ENCODE measurements at places on chromosomes 3 and 15.
A peak's percentile ranks its signal among the peaks of the same experiment; 100 is the strongest.

GRCh38 chr15:31128919-31129768, 27.6 kb upstream of the TRPM1 start:
- DNase-seq: peak; percentile 74

- no peak for DNase-seq
Observed at GRCh38 chr15:31223478-31224350, 102.9 kb upstream of the KLF13 start.

DNA sequence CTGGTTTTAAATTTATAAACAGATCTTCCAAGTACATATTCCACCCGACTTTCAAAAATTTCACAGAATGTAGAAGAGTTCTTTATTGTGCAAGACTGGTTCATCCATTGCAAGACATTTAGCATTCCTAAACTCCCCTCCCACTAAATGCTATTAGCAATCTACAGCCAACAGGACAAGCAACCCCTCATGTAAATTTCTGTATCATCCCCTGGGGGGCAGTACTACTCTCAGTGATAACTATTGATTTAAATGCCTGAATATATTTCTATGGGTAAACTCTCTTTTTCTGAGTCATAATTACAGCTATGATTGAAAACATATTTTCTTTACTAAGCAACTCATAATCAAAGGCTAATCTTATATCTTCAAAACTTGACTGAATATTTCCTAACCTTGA, 10.7 kb upstream of the SLC15A2 start:
- DNase-seq: no peak

GRCh38 chr3:48112813-48113212, 75.4 kb downstream of the CDC25A start:
- DNase-seq: no peak

- no peak for DNase-seq
Observed at GRCh38 chr3:113218681-113219045, 7.3 kb downstream of the BOC start.

- no peak for DNase-seq
Observed at GRCh38 chr15:70791259-70791658, 27.9 kb upstream of the UACA start.

GRCh38 chr3:170024581-170024980, 13.2 kb upstream of the GPR160 start:
- no peak for DNase-seq

DNA sequence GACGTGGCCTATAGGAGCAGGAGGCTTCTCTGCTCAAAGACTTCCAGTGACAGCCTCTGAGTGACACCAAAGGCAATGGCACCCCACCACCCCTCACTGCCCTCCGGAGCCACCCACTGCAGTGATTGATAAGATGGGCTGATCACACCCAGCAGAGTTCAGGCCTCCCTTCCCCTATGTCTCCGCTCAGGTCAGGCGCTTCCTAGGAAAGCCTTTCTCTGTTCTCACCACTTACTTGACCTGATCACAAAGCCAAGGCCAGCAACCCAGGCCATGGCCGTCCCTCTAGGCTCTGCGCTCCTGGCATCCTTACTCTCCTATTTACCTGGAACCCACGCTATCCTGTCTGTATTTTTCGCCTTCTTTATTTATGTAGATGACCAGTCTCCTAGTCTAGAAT, 282.3 kb downstream of the OCA2 start:
- DNase-seq: no peak

GRCh38 chr3:14000556-14000955, 120.7 kb upstream of the WNT7A start:
- no peak for DNase-seq

- DNase-seq: no peak
Observed at GRCh38 chr3:175398676-175399075, 539.5 kb downstream of the NAALADL2 start.

DNA sequence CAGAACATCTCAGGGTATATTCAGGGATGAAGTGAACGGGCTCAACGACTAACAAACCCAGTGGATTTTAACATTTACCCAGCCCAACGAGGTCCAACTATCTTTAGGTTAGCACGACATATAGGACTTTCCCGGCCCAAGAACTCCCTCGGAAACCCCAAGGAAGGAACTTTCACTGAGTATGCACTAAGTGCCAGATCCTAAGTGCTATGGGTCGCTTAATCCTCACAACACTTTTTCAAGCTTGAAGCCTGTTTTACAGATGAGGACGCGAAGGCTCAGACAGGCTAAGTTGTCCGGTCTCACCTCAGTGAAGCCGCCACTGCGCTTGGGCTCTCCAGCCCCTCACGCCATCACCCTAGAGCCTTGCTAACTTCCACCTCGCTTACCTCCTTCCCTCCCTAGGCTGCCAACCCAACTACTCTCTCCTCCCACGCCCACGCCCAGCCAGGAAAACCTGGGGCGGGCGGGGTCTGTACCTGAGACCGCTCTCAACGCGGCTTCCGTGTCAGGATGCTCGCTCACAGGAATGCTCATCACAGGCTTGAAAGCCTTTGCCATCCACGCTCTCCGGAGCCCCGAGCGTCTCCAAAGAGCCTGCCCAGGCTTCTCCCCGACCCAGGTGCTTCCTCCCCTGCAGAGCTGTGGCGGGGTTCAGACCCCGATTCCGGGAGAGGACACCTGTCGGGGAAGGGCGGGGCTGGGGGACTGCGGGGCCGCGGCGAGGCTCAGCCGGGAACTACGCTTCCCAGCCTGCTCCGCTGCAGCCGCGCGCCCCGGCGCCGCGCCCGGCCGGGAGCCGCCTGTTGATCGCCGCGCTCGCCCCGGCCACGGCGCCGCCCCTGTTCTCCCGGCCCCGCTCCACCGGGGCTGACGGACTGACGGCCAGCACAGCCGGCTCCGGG, at the start of gene TMOD2:
Gene TMOD2 (plus strand): TSS at position 806 of the 905 bp plus-strand sequence. CDS start 14,845 bp downstream, outside the sequence.
- DNase-seq: no peak

DNA sequence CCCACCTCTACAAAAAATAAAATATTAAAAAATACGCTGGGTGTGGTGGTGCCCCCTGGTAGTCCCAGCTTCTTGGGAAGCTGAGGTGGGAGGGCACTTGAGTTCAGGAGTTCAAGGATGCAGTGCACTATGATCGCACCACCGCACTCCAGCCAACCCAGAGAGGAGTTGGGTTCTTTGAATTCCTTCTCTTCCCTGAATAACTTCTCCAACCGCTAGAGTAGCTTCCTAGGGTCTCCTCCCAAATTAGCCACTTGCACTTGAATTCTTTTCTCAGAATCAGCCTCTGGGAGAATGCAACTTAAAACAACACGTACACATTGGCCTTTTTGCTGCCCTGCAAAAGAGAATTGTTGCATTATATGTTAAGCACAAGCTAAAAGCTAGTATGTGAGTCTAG, 272.5 kb downstream of the ABHD5 start:
- no peak for DNase-seq

GRCh38 chr3:38582316-38582715, 67.2 kb downstream of the SCN5A start:
- no peak for DNase-seq

- DNase-seq: no peak
Observed at GRCh38 chr15:30923429-30923828, 19.7 kb downstream of the FAN1 start.

DNA sequence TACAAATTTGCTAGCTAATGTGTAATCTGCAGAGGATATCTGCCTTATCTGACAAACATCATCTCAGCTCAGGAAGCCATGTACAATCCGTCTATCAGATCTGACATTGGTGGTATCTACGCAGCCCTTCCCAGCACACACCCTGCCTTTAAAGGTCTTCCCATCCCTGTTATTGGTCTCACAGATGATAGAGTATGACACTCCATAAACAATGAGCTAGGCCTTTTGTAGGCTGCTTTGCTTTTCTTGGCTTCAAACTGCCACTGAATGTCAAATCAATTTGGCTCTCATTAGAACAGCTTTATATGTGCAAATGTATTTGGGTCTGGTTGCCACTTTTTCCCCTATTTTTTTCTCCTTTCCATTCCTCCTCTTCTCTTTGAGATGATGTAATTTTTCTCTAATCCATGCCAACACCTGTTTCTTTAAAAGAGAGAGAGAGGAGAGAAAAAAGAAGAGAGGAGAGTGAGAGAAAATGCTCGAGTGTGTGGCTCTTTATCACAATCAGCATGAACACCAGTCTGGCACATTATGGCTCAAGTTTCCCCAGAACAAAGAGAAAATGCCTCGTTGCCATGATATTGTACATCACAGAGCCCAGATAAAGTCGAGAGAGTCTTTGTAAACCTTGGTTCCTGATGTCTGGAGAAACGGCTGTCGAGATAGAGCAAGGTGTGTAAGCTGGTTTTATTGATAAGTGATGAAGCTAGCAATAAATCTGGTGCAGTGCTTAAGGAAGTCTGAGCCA, 80.8 kb upstream of the DPH6 start:
- no peak for DNase-seq

DNA sequence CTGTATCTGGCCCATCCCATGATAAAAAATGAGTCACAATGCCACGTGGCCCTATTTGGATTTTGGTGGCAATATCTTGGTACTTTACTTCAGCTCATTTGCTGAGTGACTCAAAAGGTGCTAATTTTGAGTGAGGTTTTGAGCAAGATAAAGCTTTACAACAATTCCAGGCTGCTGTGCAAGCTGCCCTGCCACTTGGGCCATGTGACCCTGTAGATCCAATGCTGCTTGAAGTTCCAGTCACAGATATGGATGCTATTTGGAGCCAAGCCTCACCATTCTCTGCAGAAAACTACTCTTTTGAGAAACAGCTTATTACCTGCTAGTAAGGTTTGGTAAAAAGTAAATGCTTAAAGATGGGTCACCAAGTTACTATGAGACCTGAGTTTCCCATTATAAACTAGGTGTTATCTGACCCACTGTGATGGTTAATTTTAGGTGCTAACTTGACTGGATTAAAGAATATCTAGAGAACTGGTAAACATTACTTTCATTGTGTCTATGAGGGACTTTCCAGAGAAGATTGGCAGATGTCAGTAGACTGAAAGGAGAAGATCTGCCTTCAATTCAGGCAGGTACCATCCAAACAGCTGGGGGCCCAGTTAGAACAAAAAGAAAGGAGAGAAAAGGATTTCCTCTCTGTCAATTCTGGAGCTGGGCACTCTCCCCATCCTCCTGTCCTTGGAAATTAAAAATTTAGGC, 1083.9 kb downstream of the DIPK2A start:
- no peak for DNase-seq

GRCh38 chr3:13353506-13353905, 66.6 kb downstream of the NUP210 start:
- DNase-seq: no peak

DNA sequence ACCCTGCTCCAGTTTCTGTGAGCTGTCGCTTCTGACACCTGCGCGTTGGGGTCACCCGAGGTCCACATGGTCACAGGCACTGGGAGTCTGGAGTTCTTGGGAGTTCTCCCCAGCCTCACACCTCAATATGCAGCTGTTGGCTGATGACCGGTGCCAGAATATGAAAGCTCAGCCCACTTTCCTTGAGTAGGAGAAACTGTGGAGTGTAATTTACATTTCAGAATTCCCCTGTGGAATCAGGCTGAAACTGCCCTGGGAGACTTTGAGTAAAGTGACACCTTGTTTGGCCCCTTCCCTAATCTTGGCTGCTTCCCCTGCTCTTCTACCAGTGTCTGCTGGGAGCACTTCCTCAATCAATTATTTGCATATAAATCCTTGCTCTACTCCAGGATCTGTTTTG, 255.9 kb downstream of the NFKBIZ start:
- DNase-seq: no peak

GRCh38 chr3:170092907-170093306, 55.1 kb downstream of the GPR160 start:
- no peak for DNase-seq

DNA sequence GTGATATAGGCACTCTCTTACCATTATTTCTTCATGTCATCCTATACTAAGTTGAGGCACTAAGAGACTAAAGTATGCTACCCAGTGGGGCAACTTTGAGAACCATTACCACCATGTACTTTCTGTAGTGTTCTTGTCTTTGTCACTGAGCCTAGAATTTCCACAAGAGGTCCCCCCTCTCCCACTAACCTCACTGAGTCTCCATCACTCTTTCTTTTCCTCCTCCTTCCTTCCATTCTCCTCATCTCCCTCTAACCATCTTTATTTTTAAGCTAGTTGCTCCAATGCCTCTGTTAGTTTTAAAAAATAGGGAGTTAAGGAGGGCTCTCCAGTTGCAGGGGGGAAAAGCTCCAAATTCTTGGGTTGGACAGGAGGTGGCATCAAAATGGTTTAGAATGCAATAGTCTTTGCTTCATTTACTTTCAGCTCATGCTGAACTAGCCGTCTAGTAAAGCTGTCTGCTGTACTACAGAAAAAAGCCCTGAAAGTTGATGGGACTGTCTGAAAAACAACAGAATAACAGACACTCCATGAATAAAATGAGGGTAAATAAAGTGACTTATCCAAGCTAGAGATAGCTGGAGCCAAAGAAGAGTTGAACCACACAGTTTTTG, 85.1 kb upstream of the MYRIP start:
- DNase-seq: no peak

DNA sequence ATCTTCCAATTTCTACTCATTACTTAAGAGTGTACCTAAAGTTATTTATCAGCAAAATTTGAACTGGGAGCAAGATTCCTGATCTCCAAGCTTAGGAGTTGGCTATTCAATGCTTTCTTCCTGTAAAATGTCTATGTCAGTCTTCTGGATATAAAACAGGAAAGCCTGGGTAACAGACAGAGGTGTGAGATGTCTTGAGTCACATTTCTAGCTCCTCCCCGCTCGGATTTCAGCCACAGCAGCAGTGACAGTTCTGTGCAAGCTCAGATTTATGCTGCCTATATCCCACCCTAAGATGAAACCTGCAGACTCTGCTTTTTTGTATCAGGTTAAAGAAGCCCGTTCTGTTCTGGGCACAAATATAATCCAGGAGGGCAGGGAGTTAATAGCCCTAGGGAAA, 2.1 kb upstream of the ARMC8 start:
- no peak for DNase-seq

GRCh38 chr3:142963234-142963515, 299 bp downstream of the PAQR9 start:
- DNase-seq: no peak

- no peak for DNase-seq
Observed at GRCh38 chr15:69677403-69677802, 224.8 kb downstream of the RPLP1 start.

- DNase-seq: no peak
Observed at GRCh38 chr15:57442335-57442734, 66.0 kb downstream of the CGNL1 start.

GRCh38 chr3:129330409-129330808, 51.7 kb downstream of the HMCES start:
- no peak for DNase-seq

GRCh38 chr3:25749031-25749581, 34.1 kb downstream of the NGLY1 start:
- DNase-seq: no peak

GRCh38 chr3:70984776-70985482, 598.6 kb downstream of the FOXP1 start:
- no peak for DNase-seq

DNA sequence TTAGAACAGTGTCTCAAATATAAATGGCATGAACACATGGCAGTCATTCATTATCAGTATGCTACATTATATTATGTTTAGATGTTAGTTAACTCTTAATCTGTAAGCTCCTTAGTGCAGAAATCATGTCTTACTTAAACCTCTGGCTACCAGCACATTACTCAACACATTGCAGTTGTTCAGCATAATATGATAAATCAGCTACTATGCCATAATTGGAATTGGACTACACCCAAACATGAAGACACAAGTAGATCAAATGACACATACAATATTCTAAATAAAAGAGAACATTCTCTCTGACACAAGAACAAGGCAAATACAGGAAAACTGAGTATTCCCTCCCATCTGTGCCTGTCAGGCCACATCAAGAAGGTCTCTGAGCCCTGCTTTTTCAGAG, 116.1 kb downstream of the PCCB start:
- DNase-seq: no peak

GRCh38 chr3:45763303-45763675, 33.0 kb downstream of the SLC6A20 start:
- no peak for DNase-seq
